ENCODE measurements at places on chromosomes 1 and 21. TPM values are rescaled to one million over a fixed set of nuclear protein-coding genes. Genes with fewer than 3 reads are reported as not detected.

TMCO4 gene
- total RNA-seq: 0.40 TPM

DHRS3 gene
- 4.3 TPM for total RNA-seq

PRRX1 gene
- 0.19 TPM for total RNA-seq

KRTAP10-7 gene
- total RNA-seq: not detected

GRCh38 chr1:2115008-2115641 lies 64.9 kb downstream of the PRKCZ start:
- DNase-seq: no peak
- H3K27ac ChIP-seq: no peak overlapping the region
- no peaks in the 10 kb centered on the region for H3K27me3 ChIP-seq
- peaks cover 20% of the 10 kb centered on the region for H3K4me1 ChIP-seq
- H3K4me3 ChIP-seq: no peak overlapping the region

DNA sequence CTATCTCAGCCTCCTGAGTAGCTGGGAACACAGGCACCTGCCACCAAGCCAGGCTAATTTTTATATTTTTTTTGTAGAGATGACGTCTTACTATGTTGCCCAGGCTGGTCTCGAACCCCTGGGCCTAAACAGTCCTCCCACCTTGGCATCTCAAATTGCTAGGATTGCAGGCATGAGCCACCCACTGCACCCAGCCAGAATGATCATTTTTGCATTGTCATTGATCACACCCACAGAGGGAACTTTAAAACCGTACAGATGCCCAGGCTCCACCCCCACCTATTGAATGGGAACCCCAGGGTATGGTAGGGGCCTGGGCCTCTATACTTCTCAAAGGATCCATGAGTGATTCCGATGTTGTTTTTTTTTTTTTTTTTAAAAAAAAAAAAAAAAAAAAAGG lies 36.7 kb downstream of the ETNK2 start:
- H3K4me3 ChIP-seq: no peak overlapping the region
- H3K27me3 ChIP-seq: no peaks in the 10 kb centered on the region
- no peaks in the 10 kb centered on the region for H3K36me3 ChIP-seq
- DNase-seq: no peak
- no peaks in the 10 kb centered on the region for H3K4me1 ChIP-seq

DNA sequence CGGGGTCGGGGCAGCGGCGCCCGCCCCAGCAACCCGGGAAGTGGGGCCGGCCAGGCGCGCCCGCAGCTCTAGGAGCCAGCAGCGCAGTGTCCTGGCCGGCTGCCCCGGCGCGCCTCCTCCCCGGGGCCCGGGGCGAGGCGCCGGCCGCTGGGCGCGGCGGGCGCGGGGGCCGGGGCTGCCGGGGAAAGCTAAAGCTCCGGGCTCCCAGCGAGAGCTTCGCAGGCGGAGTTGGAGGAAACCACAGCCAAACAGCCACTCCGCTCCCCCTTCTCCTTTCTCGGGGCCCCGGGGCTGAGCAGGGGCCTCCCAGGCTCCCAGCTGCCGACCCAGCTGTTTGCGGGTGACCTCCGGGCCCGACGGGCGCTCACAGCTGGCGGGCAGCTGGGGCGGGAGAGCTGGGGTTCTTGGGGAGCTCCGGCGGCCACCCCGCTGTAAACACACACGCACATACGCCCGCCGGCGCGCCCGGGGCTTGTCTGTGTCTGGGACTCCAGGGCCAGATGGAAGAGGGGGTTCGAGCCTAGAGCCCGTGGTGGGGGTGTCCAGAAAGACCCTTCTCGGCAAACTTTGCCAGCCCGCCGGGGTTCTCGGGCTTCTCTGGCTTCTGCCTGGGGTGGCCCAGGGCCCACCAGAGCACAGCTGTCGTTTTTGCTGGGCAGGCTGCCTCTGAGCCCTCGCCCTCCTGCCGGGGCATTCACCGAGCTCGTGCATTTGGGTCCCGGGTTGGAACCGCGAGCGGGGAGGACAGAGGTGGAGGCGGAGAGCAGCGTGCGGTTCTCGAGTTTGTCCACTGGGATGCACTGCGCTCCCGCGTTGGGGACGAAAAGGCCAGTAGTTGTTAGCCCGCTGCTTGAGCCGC lies 1.5 kb downstream of the AJAP1 start:
- H3K36me3 ChIP-seq: no peaks in the 10 kb centered on the region
- peaks cover 28% of the 10 kb centered on the region for H3K4me1 ChIP-seq
- H3K27ac ChIP-seq: no peak overlapping the region
- peak; percentile 89 for DNase-seq
- H3K4me3 ChIP-seq: peak overlapping the region; percentile 57

GRCh38 chr1:33081554-33082305 lies 777 bp downstream of the AZIN2 start:
- H3K4me1 ChIP-seq: peaks cover 11% of the 10 kb centered on the region
- no peak overlapping the region for H3K27ac ChIP-seq
- peaks cover 53% of the 10 kb centered on the region for H3K27me3 ChIP-seq
